EL (cell line): ENCODE measurements at places on chromosomes 2 and 18.

DNA sequence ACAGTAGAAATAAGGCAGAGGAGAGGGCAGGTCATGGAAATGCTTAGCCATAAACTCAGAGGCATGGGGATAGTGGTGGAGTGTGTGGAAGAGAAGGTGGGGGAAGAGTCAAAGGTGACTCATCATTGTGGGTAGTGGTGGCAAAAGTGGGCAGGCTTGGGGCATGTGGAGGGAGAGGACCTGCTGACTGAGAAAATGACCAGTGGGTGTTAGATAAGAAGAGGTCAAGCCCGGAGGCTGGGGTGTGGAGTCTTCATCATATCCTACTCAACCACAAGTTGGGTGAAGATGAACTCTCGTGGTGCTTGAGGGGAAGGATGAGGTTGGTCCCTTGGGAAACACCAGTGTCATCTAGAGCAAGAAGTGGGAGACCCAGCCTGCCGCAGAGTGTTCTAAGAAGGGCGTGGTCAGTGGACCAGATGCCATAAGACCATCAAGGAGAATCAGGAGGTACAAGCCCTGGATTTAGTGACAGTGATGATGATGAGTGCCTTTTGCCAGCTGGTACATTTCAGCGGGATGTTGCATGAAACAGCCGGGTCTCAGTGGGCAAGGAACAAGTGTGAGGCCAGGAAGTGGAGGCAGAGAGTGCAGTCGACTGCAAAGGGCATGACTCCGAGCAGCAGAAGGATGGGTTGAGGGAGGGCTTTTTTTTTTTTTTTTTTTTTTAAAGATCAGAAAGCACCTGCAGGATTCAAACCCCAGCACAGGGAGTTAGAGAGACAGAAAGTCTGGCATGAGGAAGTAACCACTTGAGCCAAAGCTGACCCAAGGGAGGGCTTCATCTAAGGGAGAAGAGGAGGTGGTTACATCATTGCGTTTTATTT is 122.6 kb upstream of the SPRED2 start:
- peak; percentile 67 for DNase-seq

DNA sequence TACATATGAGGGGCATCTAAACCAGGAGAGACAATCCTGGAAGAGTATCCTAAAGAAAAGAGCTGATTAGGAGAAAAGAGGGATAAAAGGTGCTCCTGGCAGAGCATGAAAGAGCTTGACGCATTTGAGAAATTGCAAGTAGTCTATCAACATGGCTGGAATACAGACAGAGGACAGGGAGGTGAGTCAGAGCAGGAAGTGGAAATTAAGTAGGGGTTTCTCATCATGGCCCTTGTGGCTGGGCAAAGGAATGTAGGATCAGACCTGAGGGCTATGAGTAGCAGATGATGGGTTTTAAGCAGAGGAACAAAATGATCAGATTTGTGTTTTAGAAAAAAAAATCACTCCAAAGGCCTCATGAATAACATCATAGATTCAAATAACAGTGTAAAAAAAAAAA is 49.2 kb upstream of the UGP2 start:
- peak; percentile 94 for DNase-seq

- no peak for DNase-seq
These were observed 60.6 kb upstream of the CUL3 start for GRCh38 chr2:224645722-224646121.

DNA sequence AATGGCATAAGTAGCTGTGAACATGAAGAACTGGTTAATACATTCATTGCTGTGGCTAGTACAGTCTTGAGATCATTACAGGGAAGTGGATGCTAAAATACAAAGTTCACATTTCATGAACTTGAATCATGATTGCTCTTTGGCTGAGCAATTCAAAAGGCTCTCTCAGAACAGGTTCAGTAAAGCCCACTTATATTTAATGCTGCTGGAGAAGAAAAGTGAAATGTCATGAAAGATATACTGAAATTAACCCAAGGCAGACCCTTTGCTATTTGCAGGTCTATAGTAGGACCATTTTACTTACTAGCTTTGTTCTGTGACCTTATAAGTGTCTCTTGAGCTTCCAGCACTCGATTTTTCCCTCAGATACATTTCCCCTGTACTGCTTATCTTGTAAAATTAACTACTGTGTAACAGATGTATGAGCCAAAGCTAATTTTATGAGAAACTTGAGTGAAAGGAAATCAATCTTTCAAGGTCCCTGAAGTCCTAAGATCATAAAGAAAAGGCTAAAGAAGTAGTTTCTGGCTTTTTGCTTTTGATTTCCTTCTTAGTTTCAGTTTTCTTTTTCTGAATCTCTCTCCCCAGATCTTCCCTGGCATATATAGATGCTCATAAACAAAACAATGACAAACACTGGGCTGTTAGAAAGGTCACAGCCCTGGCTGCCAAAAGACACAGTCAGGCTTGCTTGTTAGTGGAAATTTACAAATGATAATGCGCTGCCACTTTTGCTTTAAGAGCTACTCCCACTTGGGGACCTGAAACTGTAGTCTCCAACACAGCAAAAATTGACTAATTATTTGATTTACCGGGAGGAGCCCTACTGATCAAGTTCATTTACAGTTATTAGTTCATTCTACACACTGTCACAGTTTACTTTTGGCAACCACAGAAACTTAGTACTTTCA is 132.7 kb upstream of the XPO1 start:
- DNase-seq: peak; percentile 51

- DNase-seq: peak; percentile 77
These were observed 155.6 kb upstream of the DSEL start for GRCh38 chr18:67672155-67672554.

- DNase-seq: no peak
These were observed 3.9 kb downstream of the BOD1L2 start for GRCh38 chr18:57150828-57151227.

DNA sequence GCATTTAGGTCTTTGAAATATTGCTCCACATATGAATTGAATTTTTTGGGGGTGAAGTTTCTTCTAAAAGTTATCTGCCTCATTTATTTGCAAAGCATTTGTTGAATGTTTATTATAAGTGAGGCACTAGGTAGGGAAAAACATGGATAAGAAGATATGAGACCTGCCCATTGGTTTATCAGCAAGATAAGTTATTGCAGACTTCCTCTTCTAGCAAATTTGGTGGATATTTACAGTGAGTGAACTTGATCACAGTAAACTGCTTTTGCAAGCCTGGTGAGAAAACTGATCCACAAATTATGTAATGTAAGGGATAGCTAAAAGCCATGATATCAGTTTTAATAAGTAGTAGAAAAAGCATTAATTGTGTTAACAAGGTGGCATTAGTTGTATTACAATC is 364.8 kb downstream of the SOCS6 start:
- no peak for DNase-seq

GRCh38 chr2:224777559-224777930 is 61.4 kb upstream of the CCDC195 start:
- DNase-seq: no peak

- DNase-seq: no peak
These were observed 11.3 kb upstream of the KCNS3 start for GRCh38 chr2:17867133-17867532.

DNA sequence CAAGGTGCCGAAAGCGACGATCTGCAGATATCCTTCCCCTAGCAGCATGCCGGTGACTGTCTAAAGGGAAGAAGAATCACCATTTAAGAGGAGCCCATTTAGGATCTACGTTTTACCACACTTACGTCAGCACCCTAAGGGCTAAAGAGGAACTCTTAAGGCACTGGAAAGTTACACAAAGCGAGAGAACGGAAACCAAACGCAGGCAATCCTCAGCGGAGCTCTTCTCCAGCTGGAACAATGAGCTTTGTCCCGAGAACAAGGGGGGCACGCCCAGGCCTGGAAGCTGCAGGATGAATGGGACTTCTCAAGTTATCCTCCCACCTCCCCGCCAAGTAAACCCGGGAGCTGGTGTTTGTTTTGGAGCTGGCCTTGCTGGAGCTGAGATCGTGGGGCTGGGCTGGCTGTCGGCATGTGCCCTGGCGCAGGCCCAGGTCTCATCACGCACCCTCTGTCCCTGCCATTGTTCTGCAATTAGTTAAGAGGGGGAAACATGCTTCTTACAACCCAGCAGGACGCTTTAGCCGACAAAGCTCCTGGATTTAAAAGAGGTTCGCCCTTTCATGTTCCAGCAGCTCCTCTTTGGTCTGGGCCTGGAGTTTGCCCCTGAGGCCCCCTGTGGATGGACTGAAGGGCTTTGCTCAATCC is 36.4 kb downstream of the PXDN start:
- peak; percentile 97 for DNase-seq

GRCh38 chr2:218444692-218445357 is 25.9 kb downstream of the VIL1 start:
- no peak for DNase-seq

- DNase-seq: no peak
These were observed 24.1 kb downstream of the KLHL23 start for GRCh38 chr2:169757778-169758177.

DNA sequence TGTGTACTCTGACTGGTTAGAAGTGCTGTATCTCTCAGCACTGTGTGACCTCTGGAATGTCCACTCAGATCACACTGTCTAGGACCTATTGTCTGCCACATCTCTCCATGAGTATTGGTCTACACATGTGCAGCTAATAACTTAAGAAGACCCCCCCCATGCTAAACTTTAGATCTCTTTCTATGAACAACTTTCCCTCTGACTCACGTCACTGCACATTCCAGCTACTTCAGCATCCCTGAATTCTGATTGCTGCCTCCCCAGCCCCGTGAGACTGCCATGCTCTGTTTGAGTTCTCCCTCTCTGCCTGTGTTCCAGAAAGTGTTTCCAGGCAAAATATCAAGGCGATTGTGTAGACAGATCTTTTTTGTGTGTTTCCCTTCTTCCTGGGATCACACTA is 41.8 kb downstream of the RAPGEF4 start:
- no peak for DNase-seq

DNA sequence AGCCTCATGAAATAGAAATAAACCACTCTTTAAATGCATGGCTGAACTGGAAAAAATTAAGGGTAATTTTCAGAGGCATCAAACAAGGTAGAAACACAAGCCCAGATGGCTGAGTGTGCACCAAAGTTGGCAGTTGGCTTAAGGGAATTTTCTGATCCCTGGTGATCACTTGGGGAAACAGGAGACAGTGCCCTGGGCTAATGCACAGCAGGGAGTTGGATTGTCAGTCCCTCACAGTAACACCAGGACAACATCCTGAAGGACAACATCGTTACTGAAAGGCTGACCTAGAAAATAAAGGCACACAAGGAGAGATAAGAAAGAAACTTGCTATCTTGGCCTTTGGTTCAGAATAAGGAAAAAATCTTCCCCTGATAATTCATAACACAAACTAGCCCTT is 417.0 kb downstream of the SLC4A3 start:
- DNase-seq: no peak

- no peak for DNase-seq
These were observed 45.3 kb downstream of the ZC3H15 start for GRCh38 chr2:186531257-186531775.

GRCh38 chr2:133484784-133485183 is 83.5 kb downstream of the NCKAP5 start:
- no peak for DNase-seq

- no peak for DNase-seq
These were observed 32.4 kb upstream of the ACYP2 start for GRCh38 chr2:54083021-54083420.

GRCh38 chr2:119820275-119820674 is 60.6 kb downstream of the PTPN4 start:
- peak; percentile 87 for DNase-seq

DNA sequence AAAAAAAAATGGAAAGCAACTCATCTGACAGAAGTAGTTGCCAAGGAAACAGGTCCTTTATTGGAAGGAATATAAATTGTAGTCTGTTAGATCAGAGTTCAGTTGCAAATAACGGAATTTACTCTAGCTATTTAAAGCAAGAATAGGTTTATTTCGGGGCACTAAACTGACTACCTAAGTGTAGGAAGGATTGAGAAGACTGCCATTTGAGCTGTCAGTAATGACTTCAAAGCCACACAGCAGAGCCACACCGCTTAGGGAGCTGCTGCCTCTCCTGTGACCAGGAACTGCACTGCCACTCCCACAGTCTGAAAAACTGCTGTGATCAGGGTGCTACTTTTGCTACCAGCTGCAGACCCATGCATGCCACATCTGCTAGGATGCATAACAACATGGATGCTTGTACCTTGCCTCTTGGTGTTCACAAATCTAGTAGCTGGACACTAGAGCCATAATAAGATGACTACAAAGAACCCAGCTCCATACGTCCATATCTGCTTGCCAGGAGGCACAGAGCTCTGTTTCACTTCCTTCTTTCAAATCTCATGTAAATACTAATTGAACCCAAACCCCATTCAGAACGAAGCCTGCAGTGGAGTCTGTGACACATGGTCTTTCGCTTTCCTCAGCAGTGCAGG is 2.2 kb downstream of the DSG2 start:
- DNase-seq: no peak

- DNase-seq: no peak
These were observed 33.6 kb upstream of the ATP6V1B1 start for GRCh38 chr2:70902067-70902442.

DNA sequence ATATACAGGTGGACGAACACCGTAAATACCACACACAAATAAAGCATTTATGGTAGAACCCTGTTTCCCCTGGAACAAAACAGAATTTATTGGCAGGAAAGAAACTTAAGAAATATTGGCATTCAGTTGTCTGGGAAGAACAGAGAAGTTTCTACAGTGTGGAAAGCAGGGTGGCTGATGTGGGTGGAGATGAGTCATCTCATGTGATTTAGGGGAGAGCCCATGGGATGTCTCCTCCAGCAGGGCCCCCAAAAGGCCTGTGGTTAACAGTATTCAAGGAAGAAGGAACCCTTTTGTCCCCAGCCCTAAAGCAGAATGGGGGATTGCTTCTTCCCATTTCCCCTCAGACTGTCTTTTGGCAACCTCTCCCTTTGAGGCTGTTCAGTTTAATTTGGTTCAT is 24.2 kb downstream of the SIX3 start:
- no peak for DNase-seq

DNA sequence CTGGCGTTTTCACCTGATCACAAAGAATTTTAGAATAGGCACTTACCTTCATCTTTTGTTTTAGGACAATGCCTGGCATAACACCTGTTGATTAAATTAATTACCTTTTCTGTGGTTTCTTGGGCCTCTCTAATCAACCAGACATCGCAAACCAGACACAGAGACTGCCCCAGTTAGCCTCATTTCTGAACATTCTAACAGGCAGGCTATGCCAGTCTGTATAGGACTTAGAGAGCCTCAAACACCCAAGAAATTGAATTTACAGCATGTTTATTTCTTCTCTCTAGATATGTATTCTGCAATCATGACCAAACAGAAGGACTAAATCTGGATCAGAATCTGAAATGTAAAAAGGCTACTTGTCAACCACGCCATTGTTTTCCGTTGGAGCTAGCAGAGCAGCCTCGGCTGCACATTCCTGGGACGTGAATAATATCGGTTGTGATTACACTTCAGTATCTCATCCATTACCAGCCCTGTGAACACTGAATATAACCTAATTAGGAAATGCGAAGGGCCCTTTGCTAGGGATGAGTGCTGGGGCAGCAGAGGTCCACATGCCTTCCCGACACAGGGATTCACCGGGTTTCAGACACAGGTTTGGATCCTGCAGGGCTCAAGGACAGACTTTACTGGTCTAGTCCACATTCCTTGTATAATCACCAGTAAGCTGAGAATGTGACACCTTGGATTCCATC is 17.5 kb upstream of the CDC42EP3 start:
- peak; percentile 95 for DNase-seq

- peak; percentile 16 for DNase-seq
These were observed 447.4 kb downstream of the EPHA4 start for GRCh38 chr2:221124532-221125240.
